ENCODE measurements at places on chromosomes 11 and 22.

GRCh38 chr11:47906066-47906465 is 57.9 kb upstream of the NUP160 start:
- DNase-seq, result no peak

DNA sequence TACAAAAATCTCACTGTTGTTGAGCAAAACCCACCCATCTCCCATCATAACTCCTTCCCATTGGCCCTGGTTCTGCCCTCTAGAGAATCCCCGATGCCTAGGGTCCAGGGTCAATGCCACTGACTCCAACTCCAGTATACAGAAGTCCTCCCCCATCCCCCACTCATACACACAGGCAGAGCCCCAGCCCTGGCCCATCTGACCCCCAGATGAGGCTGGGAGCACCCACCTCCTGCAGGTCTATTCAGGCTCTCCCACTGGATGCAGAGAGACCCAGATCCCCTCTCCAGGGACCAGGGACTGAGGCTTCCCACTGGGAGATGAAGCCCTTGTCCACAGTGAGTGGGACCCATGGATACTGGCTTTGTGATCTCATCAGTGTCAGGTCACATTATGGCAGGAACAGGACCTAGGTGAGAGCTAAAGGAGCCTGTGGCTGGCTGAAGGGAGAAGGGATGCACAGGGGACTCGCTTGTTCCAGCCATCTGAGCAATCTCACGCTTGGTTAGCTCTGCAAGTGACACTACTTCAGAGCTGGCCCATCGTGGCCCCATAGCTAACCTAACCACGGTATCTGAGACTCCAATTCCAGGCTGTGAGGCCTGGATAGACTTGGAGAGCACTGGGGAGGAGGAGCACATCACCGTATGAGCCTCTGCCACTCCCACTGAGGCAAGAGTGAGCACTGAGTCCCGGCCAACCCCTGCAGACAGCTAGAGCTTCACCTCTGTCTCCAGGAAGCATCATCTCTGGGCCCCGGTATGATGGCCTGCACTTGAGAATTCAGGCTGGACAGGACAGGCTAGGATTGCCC is 35.7 kb downstream of the TRIM29 start:
- no peak for DNase-seq

- DNase-seq, result no peak
Measured at GRCh38 chr11:115421992-115422689, 82.1 kb downstream of the CADM1 start.

DNA sequence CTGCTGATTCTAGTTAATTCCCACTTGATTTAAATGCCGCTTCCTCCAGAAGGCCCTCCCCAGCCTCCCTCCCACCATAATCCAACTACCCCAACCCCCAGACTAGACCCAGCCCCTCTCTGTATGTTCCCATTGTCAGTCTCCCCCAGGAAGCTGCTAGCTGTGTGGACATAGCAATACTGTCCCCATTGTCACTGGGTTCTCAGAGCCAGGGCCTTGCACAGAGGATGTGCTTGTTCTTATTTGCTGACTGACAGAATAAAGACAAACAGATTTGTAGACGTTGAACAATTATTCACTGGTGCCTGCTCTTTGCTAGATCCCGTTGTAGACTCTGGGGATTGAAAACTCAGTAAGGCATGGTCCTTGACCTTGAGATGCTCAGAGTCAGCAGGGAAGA is 45.7 kb upstream of the NAV2 start:
- no peak for DNase-seq

GRCh38 chr11:33333816-33334215 is 76.6 kb downstream of the HIPK3 start:
- DNase-seq, result no peak

DNA sequence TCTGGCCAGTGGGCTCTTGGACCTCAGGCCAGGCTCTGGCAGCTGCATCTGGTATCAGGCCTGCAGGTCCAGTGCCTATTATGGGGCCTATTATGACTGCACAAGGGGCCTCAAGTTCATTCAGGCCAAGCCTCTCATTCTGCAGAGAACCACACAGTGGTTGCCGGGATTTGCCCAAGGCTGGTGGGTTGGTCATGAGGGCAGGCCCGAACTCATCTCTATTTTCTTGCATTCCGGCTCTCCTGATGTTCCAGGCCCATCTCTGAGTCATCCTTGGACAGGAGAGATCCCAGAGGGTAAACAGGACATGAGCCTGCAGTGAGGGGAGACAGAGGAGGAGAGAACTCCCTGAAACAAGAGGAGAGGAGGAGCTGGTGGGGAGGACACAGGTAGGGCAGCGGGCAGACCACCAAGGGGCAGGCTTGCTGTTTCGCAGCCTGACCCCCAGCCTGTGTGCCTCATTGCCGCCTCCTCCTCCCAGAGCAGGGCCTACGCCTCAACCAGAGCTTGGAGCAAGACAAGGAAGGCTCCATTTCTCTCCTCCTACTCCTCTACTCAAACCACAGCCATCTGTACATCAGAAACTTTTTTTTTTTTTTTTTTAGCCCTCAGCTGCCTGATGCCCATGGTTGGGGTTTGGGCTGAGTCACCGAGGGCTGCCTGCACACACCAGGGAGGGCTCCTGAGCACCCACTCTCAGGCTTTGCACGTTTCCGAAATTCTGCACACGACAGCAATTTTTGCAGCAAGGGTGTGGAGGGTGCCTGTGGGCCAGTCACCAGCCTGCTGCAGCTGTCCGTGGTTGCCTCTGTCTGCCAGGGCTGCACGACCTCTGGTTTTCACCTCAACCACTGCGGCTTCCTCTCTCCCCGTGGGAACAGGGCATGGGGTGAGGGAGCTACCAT is 12.7 kb upstream of the TREH start:
- peak; percentile 87 for DNase-seq

- peak; percentile 59 for DNase-seq
Measured at GRCh38 chr11:63985812-63986155, 454 bp upstream of the OTUB1 start.

DNA sequence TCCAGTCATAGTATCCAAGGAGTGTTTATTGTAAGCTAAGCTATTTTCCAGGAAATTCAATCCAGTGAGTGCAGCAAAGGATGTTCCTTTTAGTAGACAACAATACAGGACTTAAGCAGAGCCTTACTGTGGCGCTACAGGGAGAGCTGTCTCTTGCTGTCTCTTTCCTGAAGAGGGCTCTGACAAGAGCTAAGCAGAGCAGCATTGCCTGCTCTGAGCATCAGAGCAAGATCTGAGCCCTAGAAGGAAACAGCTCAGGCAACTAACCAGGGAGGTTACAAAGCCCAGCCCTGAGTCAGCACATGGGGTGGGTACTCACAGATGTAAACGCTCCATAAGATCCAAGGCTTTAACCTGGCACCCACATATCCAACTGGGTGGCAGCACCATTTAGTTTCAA is 8.0 kb downstream of the LAYN start:
- no peak for DNase-seq

- DNase-seq, result peak; percentile 73
Measured at GRCh38 chr11:102451681-102452460, 694 bp downstream of the TMEM123 start.

GRCh38 chr11:101199416-101199815 is 69.8 kb upstream of the PGR start:
- DNase-seq, result no peak

GRCh38 chr11:35909511-35910265 is 34.2 kb upstream of the LDLRAD3 start:
- DNase-seq, result no peak

DNA sequence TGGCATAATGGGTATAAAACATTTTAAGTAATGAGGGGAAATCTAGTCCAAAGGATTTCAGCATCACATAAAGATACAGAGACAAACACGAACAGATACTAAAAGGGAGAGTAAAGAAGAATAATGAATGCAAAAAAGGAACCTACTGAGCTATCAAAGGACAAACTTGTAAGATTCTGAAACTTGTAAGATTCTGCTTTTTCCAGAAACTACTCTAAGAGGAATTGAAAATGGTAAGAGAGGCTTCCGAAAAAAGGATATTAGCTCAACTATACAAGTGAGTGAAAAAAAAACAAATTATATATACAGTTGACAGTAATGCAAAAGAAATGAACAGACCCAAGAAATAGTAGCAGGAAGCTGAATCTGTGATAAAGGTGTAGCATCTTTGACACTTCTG is 37.7 kb downstream of the POLD3 start:
- DNase-seq, result no peak

DNA sequence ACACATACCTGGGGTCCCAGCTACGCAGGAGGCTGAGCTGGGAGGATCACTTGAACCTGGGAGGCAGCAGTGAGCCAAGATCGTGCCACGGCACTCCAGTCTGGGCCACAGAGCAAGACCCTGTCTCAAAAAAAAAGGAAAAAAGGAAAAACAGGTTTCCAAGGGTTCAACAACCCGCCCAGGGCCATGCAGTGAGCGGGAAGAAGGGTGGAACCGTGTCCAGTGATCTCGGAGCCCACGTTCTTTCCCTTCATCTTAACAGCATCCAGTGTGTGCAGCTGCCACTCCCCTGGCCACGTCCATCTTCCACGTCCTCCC is 14.9 kb upstream of the LRP5 start:
- no peak for DNase-seq

- DNase-seq, result no peak
Measured at GRCh38 chr11:64862987-64863390, 15.4 kb downstream of the EHD1 start.

- no peak for DNase-seq
Measured at GRCh38 chr22:46596032-46596441, 24.1 kb upstream of the GRAMD4 start.

GRCh38 chr22:49660321-49660720 is 167.4 kb downstream of the BRD1 start:
- DNase-seq, result no peak

DNA sequence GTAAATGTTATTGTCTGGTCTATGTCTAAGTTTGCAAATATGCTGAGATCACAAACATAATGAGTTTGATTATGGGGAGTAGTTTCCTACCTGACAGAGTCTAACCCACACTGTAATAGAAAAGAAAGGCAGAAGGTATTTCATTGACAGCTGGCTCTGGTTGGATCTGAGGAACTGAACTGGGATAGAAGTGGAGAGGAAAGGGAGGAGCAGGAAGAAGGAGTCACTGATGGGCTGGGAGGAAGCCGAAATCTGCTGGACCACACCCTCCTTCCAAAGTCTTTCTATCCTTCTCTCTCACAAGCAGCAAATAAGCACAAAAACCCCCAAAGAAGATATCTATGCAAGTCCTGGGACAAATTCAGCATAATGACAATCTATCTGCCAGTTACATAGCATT is 11.7 kb downstream of the BLID start:
- no peak for DNase-seq

DNA sequence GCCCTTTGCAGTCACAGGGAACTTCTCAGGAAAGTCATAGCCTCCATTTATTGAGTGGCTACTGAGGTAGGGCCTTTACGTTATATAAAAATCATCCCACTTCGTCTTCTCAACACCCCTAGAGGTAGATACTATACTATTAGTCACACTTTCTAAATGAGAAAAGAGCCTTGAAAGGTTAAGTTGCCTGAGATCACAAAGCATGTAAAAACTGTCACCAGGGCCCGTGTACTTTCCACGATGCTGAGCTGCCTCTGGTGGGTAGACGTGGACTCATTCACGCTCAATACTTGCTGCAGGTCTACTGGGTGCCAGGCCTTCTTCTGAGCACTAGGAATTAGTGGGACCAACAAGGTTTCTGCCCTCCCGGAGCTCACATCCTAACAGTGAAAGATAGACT is 16.3 kb downstream of the CHRDL2 start:
- no peak for DNase-seq

DNA sequence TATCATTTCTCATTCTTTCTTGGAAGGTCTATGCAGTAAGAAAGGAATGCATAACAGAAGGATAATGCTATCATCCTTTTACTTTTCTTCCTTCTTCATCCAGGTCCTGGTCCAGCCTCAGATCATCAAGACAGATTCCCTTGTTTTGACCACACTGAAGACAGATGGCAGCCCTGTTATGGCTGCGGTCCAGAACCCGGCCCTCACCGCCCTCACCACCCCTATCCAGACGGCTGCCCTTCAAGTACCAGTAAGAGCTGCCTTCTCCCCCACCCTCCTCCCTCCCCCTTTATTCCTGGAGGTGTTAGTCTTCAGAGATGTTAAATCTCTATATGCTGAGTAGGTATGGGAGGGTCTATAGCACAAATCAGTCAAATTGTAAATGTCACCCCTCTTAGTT is 37.9 kb downstream of the SREBF2 start:
- DNase-seq, result no peak

- DNase-seq, result no peak
Measured at GRCh38 chr22:46660604-46661201, 40.5 kb downstream of the GRAMD4 start.

DNA sequence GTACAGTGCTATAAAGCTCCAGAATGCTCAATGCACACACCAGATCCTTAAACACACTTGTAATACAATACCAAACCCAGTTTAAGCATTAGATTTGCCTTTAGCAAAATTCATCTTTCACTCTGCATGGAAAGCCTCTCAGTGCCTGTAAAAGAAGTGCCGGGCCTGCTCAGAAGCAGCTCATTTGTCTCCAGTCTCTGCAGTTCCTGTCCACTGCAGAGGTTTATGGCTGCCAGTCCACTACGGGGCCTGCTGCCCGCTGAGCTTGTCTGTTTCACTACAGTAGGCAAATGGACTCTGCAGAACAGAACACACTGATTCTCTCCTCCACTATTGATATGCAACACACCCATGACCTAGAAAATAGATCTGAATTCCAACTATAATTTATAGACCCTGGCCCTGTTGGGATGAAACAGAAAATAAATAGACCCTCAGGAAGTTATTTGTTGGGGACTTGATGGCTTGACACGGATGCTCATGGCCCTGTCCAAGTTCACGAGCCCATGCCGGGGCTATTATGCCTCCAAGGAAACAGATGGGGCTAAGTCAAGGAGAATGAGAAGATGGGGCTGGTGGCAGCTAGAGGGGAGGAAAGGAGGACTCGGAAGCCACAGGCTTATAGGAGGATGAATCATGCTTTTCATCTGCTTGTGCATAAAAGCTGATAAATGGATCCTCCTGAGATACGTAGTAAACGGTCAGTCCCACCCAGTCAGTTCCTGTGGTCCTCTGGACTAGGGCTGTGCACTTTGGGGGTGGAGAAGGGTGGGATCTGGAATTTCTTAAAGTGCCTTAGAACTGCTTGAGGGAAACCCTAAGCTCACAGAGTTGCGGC is 416.8 kb upstream of the TENM4 start:
- no peak for DNase-seq

- peak; percentile 47 for DNase-seq
Measured at GRCh38 chr22:44309137-44309536, 3.6 kb downstream of the SHISAL1 start.

GRCh38 chr11:115396533-115396932 is 107.7 kb downstream of the CADM1 start:
- DNase-seq, result no peak

DNA sequence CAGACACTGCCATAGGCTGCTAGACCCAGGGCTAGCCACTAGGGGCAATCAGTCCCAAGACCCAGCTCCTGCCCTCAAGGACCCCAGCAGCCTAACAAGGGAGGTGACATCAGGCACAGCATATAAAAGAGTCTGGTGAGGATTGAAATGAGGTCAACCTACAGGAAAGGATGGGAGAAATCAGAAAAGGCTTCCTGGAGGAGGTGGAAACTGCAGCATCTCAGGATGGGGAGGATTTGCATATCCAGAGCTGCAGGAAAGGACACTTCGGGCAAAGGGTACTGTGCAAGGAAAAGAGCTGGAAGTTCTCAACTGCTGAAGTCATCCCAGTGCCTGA is 2.9 kb upstream of the ARFGAP2 start:
- DNase-seq, result peak; percentile 32

Data from NK-92 treated with Interleukin-12 subunit alpha and Interleukin-12 subunit beta, amount 100 ng/mL, for 24 hours (cell line).